ENCODE measurements at places on chromosomes 5 and 9.
A peak's percentile ranks its signal among the peaks of the same experiment; 100 is the strongest.

- DNase-seq = peak; percentile 26
Measured at GRCh38 chr5:55480781-55481180, 54.0 kb downstream of the PLPP1 start.

GRCh38 chr9:95874303-95874988 lies 1.0 kb upstream of the ERCC6L2 start:
- no peak for DNase-seq

DNA sequence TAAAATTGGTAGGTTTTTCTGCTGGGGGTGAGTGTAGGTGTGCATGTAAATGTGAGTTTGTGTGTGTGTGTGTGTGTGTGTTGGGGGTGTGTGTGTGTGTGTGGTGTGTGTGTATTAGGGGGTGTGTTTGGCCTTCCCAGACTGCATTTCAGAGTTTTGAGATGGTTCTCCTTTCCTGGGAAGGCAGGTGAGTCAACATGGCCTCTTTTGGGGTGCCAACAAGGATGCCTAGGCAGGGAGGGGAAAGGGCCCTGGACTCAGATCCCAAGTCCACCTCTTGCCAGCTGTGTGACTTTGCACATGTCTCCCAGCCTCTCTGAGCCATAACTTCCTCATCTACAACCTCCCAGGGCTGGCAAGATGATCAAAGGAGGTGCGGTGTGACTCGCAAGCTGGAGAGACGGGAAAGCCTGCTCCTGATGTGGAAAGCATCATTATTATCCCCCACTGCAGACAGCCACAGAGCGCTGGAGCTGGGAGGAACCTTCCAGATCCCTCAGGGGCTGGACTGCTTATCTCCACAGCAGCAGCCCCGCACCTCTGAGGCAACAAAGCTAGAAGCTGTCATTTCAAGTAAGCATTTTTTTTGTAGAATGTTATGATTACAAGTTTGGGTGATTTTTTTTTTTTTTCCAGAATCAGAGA lies 63.5 kb upstream of the TBC1D2 start:
- DNase-seq = peak; percentile 19

DNA sequence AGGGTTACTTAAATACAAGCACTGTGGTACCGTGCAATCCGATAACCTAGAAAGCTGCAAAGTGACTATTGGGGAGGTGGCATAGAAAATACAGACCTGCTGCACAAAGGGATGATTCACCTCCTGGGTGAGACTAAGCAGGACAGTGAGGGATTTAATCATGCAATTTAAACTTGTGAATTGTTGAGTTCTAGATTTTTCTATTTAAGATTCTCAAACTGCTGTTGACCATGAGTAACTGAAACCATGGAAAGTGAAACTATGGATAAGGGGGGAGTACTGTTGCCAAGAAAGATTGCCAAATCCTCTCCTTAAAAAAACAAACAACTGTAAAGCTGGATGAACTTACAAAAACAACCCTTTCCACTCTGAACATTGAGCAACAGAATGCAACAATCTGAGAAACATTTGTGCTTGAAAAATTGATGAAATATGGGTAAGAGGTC lies 61.5 kb upstream of the NUDT12 start:
- DNase-seq = peak; percentile 60

- DNase-seq = no peak
Measured at GRCh38 chr5:53962306-53962705, 348.1 kb downstream of the ARL15 start.

DNA sequence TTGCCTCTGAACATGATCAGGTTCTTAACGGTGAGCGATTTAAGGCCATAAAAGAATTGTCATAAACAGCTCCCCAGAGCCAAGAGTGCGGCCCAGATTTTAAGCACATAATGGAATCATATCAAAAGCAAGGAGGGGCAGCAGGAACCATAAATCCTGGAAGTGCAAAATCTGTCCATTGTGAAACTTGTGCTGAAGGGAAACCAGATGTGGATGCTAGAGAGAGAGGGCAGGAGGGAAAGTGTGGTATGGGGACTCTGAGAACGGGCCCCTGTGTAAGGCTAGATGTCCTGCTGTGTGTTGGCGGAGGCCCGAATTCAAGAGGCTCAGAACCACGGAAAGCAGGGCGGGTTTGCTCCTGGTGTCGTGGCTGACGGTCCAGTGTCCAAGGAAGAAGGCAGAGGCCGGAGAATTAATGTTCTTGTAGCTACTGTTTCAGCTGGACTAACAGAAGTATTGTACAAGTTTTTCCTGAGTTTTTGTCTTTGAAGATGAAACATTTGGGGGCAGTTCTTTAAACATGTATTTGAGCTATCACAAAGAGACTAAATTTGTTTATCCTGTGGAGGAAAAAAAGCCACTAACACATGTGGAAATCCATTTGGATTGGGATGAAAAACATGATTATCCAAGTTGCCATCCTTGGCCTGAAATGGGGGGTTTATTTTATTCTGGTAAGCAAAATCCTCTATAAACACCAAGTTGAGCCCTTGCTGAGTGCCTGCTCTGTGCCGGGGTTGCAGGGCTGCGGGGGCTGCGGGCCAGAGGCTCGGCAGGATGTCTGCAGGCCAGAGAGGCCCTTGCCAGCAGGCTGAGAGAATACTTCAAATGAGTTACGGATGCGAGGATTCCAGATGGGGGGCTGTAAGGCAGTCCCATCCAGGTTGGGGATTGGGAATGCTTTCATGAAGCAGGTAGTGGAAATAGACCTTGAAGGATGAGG lies 9.2 kb upstream of the CXCL14 start:
- no peak for DNase-seq

DNA sequence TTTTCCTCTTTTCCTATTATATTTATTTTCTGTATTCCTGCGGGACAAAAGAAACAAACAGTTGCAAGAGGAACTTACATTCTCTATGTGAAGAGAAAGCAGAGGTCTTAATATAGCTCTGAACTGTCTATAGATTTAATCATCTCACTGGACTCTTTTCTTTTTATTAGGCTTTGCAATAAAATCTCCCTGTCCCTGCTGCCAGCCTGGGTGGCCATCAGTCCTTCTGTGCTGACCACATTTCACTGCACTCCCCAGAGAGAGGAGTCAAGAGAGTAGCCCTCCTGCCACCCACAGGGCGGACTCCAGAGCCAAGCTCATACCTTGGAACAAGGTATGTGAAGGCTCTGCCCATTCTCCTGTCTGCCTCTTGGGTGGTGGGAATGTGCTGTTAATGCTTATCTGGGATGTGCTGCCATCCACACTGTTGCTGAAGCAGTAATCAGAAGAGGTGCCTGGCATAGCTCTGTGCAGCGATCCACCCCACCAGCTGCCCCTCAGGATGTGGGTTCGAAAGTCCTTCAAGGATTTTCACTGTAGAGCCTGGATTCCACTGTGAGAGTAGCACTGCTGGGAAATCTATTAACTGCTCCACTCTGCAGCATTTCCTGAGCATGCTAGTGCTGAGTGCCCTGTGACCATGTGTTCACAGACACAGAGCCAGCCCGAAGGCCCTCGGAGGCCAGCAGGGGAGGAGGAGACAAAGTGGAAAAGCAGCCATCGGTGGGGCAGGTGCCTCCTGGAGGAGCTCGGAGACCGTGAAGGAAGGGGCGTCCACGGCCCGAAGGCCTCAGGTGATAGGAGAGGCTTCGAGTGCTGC lies 334.6 kb downstream of the MED10 start:
- no peak for DNase-seq

GRCh38 chr5:111756581-111757354 lies at the start of gene NREP:
NREP (minus strand) TSS chr5:111757194; CDS start chr5:111755772, 1,422 bp downstream.
- no peak for DNase-seq

DNA sequence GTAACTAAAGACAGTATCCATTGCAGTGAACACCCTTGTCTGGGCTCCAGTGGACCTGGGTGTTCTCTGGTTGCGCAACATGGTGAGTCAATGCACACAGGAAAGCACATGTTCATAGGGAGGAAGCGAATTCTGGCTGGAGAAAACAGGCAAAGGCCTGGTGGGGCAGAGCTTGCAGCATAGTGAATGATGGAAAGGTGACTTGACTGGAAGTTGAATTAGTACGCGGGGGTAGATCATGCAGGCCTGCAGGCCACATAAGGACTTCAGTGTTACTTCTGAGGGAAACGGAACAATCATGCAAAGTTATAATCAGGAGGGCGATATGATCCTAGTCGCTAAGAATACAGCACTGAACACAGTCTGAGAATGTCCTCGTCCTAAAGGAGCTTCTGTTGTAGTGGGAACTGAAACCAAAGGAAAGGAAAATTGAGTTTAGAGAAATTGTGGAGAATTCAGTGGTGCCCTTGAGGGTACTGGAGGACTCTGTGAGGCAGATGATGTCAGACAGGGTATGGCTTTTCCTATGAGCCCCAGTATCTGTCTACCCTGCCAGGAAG lies 71.9 kb upstream of the RANBP3L start:
- DNase-seq = peak; percentile 64

GRCh38 chr5:172505403-172505759 lies 51.1 kb upstream of the SH3PXD2B start:
- no peak for DNase-seq

- peak; percentile 38 for DNase-seq
Measured at GRCh38 chr9:81906671-81907070, 21.6 kb upstream of the SPATA31D4 start.

DNA sequence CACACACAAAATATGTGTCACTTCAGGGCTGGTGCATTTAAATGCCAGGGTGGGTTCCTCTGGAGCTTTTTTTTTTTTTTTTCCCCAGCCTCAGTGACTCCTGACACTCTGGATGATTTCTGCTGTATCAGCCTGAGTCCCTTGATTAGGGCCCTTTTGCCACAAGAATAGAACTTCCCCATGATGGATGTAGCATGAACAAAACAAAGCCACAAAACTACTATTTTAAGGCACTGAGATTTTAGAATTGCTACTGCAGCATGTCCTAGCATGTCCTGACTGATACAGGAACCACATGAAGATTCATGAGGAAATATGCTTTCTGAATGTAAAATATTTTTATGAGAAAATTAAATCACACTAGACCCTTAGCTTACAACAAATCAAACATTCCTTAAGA lies 13.9 kb upstream of the ADGRD2 start:
- DNase-seq = no peak

DNA sequence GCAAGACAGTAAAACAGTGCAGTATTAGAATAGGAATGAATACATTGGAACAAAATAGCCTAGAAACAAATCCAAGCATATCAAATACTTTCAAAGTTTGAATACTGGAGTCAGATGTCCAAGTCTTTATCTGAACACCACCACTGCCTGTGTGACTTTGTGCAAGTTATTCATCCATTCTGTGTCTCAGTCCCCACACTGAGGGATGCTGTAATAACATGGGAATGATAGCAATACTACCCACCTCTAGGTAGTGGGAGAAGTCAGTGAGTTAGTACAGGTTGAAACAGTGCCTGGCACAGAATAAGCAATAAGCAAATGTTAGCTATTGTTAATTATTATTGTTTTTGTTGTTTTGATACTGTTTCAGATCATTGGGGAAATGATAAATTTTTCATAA lies 130.9 kb downstream of the SUSD1 start:
- no peak for DNase-seq

DNA sequence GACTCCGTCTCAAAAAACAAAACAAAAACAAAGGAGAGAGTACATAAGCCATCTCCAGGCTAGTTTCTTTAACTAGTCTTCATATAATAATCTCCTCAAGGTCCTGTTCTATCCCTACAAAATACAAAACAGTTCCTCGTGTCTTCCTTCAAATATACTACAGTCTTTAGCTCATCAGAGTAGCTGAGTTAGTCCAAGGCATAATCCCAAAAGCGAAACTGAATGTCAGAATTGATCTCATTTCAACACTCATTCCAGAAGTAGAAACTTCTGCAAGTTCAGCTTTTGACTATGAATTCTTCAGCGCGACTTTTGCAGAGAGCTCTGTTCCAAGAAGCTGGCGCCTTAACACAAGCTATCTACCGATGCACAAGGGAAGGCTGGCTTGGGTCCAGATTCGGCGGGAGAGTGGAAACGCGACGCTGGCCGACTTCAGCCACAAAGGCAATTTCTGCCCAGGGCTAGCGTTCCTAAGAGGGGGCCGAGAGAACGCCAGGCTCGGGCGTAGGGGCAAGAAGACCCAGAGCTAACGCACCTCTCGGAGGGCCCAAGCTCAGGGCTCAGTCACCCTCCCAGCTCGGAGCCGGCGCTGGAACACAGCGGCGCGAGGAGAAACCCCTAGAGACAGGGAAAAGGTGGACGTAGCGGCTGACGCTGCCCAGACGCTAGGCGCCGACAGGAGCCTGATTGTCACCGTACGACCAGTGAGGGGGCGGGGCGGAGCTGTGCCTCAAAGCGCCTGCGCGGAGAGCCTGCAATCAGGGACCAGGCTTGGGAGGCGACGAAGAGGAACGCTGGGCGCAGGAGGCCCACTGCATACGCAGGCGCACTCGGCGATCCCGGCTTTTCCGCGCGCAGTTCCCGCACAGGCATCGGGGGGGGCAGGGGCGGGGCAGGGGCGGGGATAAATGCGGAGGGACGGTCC lies 469 bp upstream of the HSDL2 start:
- peak; percentile 99 for DNase-seq

GRCh38 chr5:119398727-119399466 lies 43.1 kb downstream of the TNFAIP8 start:
- no peak for DNase-seq

GRCh38 chr5:132971483-132972435 lies 8.3 kb upstream of the AFF4 start:
- DNase-seq = no peak

GRCh38 chr5:175561085-175561484 lies 82.7 kb downstream of the SFXN1 start:
- no peak for DNase-seq

- DNase-seq = no peak
Measured at GRCh38 chr9:36855448-36856315, 178.4 kb downstream of the PAX5 start.

GRCh38 chr5:143680672-143681259 lies 131.2 kb upstream of the HMHB1 start:
- no peak for DNase-seq

GRCh38 chr5:176660530-176660859 lies 13.2 kb downstream of the TSPAN17 start:
- DNase-seq = no peak

- peak; percentile 32 for DNase-seq
Measured at GRCh38 chr9:115989831-115990230, 163.8 kb upstream of the PAPPA start.

GRCh38 chr5:173441053-173441628 lies 112.9 kb upstream of the STC2 start:
- peak; percentile 28 for DNase-seq

DNA sequence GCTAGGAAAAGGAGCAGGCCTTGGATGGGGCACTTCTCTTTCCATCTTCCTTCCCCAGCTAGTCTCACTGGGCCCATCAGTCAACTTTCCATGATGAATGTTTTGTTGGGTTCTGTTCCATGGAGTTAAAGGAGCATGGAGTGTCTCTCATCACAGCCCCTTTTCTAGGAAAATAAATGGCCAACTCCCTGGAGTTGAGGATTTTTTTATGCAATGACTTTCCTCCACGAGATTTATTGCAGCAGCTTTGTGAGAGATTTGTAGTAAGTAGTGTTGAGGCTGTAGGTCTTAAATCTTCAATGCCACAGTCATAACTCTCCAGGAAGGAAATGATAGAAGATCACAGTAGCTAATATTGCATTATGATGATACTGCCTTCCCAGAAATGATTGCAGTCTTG lies 45.6 kb upstream of the SLC44A1 start:
- no peak for DNase-seq

- DNase-seq = no peak
Measured at GRCh38 chr5:109917154-109917546, 227.4 kb downstream of the MAN2A1 start.

Measured in brain microvascular endothelial cell (primary cell).